ENCODE measurements at places on chromosomes 6 and 20.

GRCh38 chr6:57313711-57314471 lies 3.5 kb upstream of the PRIM2 start:
- DNase-seq = no peak

DNA sequence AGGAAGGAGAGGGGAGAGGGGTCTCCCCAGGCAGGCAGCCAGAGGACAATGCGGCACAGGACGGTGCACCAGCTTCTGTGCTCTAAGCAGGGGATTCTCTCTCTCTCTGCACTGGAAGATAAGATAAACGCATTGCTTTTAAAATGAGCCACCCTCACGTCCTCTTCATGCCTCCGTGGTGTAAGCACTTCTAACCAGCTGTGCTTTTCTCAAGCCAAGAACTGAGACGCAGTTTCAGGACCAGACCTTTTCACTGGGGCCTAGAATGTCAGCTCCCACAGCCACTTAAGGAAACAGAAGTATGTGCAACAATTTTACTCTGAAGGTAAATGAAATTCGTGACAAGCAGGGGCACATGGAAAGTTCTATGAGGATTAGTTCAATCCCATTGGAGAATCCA lies 82.4 kb downstream of the PSMB1 start:
- DNase-seq = no peak

DNA sequence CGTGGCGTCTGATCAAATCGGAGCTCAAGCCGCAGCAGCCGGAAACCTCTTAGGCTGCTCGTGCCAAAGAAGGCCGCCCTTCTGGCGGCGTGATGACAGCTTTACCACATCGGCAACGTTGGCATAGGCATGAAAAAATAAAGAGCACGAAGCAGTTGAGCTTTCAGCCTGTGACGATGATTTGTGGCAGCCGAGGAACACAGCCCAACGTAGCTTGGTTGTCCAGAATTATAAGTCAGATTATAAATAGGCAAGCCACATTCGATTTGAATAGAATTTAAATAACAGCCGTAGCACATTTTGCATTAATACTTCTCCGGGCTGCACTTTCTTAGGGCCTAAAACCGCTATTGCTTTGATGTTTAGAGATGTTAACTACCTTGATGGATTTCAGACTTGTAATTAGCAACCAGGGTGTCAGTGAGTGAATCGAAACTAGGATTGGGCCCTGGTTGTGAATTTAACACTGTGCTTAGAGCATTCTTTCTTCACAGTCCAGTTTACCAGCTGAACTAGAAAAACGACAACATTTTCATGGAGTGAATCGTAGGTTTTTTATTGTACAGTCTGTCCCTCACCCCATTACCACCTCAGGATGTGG lies 864 bp upstream of the BCLAF1 start:
- DNase-seq = peak; percentile 62

DNA sequence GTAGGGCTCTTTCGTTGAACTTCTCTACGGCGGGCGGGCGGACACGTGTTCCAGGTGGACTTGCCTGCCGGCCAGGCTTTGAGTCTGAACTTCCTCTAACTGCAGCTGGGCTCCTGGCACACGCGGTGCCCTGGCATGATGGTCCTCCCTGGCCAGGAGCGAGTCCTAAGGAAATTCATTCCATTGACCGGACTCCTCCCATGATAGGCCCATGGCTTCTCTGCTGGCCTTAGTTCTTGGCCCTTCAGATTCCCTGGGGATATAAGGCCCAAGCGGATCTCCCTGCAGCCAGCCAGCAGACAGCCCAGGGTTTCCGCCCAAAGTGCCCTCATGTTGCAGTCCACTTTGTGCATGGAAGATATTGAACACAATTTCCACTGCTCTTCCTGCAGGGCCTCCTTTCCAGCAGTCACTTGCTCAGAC lies 39.4 kb downstream of the TBC1D7 start:
- no peak for DNase-seq

DNA sequence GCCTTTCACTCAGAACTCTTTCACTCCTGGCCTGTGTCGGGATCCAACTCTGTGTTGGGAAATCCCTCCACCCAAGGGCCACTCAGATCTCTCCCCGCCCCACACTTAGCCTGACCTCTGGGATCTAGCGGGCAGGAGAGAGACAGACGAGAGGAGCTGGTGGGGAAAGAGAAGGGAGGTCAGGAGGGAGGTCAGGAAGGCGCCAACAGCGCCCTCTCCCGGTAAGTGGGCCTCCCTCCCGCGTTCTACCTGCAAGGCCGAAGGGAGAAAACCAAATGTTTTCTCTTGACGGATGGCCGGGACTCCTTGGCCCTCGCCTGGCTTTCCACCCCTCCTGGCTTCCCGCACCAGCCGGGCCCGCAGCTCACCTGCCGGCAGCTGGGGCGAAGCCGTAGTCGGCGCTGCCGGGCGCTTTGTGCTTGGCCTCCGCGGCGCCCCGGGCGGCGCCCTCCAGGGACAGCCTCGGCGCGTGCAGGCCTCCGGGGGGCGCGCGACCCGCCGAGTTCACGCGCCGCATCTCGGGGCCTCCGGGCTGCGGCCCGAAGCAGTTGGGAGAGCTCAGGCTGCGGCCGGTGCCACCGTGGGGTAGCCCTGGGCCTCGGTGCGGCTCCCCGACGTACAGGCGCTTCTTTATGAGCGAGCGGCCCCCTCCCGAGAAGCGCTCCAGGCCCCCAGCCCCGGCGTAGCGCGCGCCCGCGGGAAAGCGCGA lies 38.2 kb downstream of the C6orf132 start:
- no peak for DNase-seq

GRCh38 chr20:45088247-45088646 lies 12.7 kb downstream of the KCNS1 start:
- no peak for DNase-seq

- no peak for DNase-seq
Measured at GRCh38 chr6:105821777-105822176, 264.4 kb upstream of the PRDM1 start.

DNA sequence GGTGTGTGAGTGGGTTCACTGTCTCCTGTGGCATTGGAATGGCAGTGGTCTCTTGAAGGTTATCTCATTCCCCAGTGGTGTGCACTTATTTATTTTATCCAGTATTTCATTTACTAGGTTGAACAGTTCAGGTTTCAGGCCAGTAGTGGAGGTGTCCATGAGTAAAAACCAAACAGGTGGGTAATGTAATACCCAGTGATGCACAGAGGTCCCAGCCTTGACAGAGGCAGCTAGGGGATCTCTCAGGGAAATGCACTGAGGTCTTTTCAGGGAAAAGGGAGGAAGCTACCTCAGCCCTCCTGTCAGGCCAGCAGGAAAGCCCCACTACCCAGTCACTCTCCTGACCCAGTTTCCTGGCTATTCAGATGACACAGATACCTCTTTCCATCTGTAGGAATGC lies 403.6 kb downstream of the UTRN start:
- no peak for DNase-seq

DNA sequence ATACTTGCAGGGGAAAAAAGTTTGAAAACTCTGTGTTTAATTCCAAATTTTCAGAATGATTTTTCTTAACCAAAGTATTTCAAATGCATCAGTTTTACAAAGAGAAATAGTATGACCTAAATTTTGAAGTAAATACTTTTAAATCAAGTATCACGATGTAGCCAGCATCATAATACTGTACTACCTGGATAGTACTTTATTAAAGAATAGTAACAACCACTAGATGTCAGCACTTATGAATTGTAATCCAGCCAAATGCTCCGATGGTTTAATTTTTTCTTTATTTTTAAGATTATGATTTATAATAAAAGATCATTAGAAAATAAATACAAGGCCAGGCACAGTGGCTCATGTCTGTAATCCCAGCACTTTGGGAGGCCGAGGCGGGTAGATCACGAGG lies 37.2 kb upstream of the HACE1 start:
- no peak for DNase-seq

GRCh38 chr20:40265825-40266533 lies 423.1 kb downstream of the MAFB start:
- no peak for DNase-seq

GRCh38 chr20:41654884-41655283 lies 36.7 kb upstream of the CHD6 start:
- DNase-seq = no peak

- DNase-seq = no peak
Measured at GRCh38 chr20:37668166-37668565, 25.7 kb upstream of the CTNNBL1 start.

DNA sequence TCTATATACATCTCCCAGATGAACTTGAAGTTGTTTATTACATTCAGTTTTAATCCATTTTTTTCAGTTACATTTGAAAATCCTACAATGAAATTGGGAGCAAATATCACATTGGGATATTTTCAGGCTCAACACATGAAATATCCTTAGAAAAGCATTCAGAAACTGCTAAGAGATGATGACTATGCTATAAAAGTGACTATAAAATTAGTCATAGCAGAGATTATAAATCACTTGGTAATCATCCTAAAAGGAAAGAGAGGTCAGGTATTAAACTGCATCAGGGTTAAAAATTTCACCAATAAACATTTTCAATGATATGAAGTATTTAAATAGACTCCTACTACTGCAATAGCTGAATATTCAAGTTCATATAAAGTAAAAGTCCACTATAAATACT lies 987.7 kb downstream of the GRIK2 start:
- no peak for DNase-seq

DNA sequence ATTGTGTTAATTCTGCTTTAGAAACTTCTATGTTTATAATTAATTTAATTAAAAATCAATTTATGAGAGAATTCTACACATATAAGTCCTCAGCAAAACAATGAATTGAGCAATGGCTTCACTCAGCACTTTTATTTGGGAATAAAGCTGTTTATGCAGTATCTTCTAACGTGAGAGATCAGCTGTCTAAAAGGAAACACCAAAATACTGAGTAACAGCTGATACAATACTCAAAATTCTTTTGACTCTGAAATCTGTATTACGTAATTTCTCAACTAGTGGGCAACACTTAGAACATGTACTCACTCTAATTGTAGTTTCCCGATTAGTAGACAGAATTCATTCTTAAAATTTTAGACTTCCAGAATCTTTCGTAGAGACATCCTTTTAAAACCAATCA lies 49.8 kb downstream of the MAP3K7 start:
- DNase-seq = no peak

- DNase-seq = no peak
Measured at GRCh38 chr20:60034231-60035110, 76.2 kb downstream of the CDH26 start.

- no peak for DNase-seq
Measured at GRCh38 chr6:17482711-17483110, 89.3 kb downstream of the CAP2 start.

DNA sequence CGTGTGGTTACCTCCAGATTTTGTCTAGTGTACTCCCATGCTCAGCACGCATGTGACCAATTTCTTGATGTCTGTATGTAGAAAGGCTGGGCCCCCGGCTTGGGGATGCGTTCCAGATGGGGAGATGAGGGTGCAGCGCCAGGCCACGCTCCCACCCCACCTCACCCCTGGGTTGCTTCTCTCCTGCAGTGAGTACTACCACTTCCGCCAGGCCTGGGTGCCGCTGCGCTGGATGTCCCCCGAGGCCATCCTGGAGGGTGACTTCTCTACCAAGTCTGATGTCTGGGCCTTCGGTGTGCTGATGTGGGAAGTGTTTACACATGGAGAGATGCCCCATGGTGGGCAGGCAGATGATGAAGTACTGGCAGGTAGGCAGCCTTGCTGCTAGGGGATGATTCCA lies 11.5 kb upstream of the SRF start:
- no peak for DNase-seq

Data from nucleus accumbens (tissue), 56 donors.